ENCODE measurements at places on chromosomes 11 and 22. TPM values are rescaled to one million over a fixed set of nuclear protein-coding genes. Genes with fewer than 3 reads are reported as not detected.
A peak's percentile ranks its signal among the peaks of the same experiment; 100 is the strongest.

DNA sequence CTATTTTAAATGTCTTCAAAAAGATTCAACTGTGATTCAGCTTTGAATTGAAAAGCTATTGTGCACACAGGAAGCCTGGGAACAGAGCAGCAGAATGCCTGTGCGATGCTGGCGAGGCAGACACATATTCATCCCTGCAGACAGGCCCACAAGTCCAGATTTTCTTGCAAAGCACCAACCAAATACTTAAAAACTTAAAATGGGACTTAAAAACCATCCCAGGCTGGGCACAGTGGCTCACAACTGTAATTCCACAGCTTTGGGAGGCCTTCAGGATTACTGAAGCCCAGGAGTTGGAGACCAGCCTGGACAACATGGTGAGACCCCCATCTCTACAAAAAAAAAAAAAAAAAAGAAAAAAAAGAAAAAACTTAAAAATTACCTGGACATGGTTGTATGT is 122.6 kb upstream of the SERPIND1 start:
- DNase-seq: no peak

DNA sequence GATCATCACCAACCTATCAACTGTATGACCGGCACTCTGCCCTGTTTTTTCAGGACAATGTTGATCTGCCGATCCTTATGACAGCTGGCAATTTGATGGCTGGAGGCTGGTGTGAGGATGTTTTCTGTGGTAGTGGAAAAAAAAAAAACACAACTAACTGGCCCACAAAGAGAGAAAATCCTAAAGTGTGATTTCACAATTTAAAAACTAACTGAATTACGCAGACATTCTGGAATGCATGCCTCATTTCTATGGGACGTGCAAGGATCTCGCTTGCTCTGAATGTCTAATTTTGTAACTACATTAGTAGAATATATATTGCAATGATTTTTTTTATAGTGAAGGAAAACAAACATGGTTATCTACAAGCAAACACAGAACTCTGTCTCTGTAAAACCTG is 590.5 kb downstream of the ETS1 start:
- no peak for DNase-seq

- DNase-seq: peak; percentile 29
These were observed at the start of gene PACS1 for GRCh38 chr11:66069715-66070603. Gene PACS1 (plus strand): TSS chr11:66070272. CDS start chr11:66070487, 215 bp downstream.

- DNase-seq: no peak
These were observed 62.0 kb upstream of the YPEL1 start for GRCh38 chr22:21797444-21798221.

- DNase-seq: no peak
These were observed 83.0 kb downstream of the ABTB2 start for GRCh38 chr11:34274712-34275398.

Gene MSANTD4
- total RNA-seq: 17.2 TPM

Gene CDC42BPG
- not detected for total RNA-seq

DNA sequence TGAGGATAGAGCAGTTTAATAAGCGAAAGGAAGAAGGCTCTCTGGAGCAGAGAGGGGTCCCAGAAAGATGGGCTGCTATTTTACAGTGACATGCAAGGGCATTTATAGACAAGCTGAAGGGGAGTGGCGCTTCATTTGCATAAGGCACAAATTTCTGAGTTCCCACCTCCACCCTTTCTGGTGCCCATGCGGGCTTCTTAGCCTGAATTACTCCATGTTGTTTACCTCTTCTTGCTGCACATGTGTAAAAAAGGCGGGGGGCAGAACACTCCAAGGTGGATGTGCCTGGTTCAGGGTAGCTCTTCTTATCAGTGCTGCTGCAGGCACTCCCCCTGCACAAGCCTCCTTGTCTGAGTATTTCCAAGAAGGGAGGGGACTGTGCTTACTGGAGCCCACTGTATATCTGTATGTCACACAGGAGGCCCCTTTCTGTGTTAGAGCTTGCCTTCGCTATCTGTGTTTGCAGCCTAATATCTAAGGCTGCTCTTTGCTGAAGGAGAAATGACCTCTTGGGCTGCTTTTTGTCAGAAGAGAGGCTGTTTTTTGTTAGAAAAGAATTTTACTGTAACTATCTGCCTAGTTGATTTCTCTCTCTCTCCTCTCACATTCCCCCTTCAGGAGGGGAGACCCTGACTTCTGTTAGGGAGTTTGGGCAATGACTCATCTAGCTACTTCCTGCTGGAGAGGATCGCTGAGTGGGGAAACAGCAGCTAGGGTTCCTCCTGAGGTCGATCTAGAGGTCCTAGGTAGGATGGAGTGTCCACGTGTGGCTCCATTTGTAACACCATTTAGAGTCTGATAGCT is 1057.0 kb upstream of the CNTN5 start:
- DNase-seq: no peak

GRCh38 chr11:91960770-91961169 is 263.8 kb upstream of the FAT3 start:
- DNase-seq: no peak

- no peak for DNase-seq
These were observed 96.6 kb upstream of the SEZ6L start for GRCh38 chr22:26072621-26073020.

- no peak for DNase-seq
These were observed 1021.4 kb downstream of the BRD1 start for GRCh38 chr22:48806227-48806781.

DNA sequence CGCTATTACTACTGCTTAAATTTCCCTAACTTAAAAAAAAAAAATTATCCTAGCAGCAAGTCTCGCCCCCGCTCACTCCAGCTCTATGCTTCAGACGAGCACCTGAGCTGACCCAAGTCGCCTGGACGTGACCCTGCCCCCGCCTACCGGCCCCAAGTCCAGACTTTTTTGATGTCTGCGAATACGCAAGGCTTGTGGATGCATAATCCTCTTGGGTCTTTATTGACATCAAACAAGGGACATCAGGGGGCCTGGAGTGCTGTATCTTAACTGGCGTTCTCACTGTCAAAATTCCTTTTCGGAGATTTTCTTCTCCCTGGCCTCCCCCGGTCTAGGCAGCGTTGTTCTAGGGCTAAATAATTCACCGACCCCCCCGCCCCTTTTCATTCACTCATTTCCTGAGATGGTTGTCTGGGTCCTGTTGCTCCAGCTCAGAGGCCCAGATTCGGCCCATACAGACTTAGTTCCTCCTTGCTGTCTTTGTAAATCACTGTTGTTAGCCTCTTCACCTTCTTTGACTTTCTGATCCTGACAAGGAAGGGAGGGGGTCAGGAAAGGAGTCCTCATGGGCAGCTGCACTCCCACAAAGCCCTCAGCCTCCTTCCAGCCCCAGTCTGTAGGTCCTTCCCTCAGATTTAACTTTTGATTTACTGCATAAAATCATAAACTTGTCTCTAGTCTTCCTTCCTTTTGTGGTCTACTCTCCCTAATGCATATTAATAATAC is 601 bp upstream of the LRP4 start:
- no peak for DNase-seq

DNA sequence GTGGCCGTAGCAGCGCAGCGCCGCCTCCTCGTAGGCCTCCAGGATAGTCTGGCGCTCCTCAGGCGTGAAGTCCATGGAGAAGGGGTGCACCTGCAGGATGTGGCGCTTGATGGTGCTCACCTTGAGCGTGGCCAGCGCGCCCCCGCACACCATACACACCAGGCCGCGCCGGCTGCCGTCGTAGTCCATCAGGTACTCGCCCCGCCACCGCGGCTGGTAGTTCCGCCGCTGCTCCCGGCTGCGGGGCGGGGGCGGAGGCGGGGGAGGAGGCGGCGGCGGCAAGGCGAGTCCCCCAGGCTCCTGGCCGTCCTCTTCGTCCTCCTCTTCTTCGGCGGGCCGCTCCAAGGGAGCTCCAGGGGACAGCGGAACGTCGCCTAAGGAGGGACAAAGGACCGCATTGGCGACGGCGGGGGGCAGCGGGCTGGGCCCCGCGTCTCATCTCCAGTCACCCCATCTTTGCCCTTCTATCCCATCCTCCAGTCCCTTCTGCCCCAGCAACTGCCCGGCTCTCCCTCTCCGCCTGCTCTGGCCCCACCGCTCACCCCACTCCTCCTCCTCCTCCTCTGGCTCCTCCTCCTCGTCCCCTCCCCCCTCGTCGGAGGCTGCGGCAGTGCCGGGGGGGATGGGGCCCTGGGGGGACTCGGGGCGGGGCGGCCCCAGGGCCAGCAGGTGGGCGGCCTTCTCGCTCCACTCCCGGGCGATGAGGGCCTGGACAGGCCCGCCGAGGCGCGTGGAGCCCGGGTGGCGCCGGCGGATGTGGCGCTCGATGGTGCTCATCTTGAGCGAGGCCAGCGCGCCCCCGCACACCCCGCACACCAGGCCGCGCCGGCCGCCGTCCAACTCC is 4.9 kb downstream of the ZFTA start:
- no peak for DNase-seq

DNA sequence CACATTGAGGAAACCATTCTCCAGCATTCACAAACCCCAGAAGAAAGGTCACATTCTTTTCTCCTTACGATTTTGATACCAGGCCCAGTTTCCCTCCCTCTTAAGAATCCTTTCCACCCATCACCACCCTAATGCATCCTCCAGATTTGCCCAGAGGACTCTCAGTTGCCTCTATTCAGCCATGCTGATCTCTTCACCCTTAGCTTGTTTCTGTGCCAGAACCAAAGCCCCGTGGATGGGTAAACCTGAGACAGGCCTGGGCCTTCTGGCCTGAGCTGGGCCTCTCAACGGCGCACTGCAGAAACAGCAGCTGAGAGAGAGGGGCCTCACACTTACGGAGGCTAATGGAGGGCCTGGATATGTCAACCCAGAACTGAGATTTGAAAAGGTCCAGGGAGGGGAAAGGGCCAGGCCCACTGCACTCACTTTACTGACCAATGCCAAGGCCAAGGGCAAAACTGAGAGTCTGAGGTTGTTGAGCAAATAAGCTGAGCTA is 32.2 kb upstream of the OAF start:
- no peak for DNase-seq

GRCh38 chr11:101848262-101848661 is 66.5 kb upstream of the CEP126 start:
- no peak for DNase-seq

Gene ACTN3
- total RNA-seq: not detected

DNA sequence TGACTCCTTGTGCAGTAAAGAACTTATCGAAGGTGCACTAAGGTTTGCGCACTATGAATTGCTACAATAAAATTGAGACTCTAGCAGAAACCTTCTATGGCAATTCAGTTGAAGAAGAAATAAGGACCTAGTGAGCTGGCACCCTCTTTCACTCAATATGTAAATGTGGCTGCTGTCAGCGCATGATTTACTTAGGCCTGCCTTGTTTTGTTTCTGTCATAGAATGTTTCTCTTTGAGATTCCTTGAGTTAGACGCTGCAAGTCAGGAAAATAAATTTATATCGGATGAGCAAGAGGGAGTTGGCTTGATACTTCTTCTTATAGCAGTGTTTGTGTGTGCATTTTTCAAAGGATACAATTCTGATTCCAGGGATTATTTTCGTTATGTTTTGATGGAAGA is 322.1 kb downstream of the BLID start:
- DNase-seq: no peak

- DNase-seq: no peak
These were observed 227.4 kb downstream of the TMEM135 start for GRCh38 chr11:87265132-87265531.

DNA sequence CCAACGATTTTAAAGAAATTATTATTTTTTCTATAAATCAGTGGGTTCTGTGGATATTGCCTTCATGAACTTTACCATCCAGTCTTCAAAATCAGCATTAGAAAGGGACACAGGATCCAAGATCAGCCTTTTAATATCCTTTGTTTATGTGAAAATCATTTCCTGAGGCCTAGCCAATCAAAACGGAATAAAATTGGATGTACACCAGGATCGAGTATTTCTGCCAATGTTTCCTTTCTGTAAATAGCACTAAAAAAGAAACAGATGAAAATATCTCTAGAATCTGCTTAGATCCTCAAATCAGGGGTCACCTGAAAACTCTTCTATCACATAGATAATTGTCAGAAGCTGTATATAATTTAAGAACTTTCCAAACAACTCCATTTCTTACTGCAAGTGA is 1598.5 kb downstream of the LRRC4C start:
- no peak for DNase-seq

GRCh38 chr22:45196926-45197605 is 33.3 kb downstream of the NUP50 start:
- no peak for DNase-seq

Gene MYH9
- total RNA-seq: 96.8 TPM

DNA sequence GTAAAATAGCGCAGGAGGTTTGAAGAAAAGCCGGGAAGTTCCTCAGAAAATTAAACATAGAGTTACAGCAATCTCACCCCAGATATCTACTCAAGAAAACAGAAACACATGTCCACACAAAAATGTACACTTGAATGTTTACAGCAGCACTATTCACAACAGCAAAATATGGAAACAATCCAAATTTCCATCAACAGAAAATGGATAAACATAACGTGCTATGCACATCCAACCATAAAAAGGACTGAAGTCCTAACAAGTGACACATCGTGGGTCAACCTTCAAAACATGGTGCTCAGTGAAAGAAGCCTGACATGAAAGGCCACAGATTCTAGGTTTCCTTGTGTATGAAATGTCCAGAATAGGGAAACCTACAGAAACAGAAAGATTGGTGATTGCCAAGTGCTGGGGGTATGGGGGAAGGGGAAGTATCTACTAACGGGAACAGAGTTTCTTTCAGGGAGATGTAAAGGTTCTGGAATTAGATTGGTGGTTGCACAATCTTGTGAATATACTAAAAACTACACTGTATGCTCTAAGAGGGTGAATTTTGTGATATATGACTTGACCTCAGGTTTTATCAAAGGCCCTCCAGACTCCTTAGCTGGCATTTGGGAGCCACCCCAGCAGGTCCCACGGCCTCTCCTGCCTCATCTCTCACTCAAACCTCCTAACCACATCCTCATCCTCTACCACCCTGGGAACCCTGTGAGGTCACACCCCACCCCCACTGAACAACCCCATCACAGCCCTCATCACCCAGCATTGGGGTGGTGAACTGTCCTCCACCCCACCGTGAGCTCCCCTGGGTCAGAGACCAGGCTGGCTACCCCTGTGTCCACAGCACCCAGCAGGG is 69.2 kb upstream of the PRR5 start:
- DNase-seq: no peak

DNA sequence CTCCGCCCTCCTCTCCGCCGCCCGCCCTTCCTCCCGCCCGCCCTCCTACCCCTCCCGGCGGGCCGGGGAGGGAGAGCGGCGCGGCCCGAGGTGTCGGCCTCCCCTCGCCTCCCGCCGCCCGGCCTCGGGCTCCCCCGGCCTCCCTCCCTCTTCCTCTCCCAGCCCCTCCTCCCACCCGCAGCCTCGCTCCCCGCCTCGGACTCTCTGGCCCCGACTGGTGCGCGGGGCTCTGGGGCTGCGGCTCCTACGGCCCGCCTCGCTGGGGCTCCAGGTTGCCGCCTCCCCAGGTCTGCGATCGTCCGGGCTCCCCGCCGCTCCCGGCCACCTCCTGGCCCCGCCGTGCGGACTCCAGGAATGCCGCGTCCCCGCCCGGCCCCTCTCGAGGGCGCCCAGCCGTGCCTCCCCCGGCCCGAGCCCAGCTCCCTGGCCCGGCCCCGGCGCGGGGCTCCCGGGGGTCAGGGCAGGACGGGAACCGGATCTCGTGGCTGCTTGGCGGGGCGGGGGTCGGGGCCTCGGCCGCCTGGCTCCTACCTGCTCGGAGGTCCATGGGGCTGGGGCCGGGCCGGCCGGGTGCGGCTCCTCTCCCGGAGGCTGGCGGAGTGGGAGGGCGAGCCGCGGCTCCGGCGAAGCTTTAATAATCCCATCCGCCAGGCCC is at the start of gene CLCF1:
TSS of gene CLCF1 (minus strand) at position 606 of the 655 bp plus-strand sequence. CDS start at position 547, 59 bp downstream.
- DNase-seq: no peak

- no peak for DNase-seq
These were observed 19.5 kb downstream of the CLTCL1 start for GRCh38 chr22:19271856-19272535.

Measured in NCI-H460 (cell line).